Sigmoid colon (tissue), 7 donors: ENCODE measurements at places on chromosomes 2 and 18. TPM values are rescaled to one million over a fixed set of nuclear protein-coding genes. Genes with fewer than 3 reads are reported as not detected.

DNA sequence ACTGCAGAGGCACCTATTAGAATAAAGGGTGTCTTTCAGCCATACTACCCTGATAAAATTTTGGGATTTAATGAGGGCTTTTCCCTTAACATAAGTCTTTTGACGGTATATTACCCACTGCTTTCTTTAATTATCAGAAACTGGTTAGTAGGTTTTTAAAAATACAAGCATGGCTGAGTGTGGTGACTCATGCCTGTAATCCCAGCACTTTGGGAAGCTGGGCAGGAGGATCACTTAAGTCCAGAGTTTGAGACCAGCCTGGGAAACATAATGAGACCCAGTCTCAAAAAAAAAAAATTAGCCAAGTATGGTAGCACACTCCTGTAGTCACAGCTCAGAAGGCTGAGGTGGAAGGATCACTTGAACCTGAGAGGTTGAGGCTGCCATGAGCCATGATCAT lies 16.1 kb downstream of the CPSF3 start:
- no peaks in the 10 kb centered on the region for H3K27me3 ChIP-seq
- H3K4me3 ChIP-seq = no peak overlapping the region
- no peak for DNase-seq
- H3K27ac ChIP-seq = no peak overlapping the region
- no peaks in the 10 kb centered on the region for H3K4me1 ChIP-seq
- H3K36me3 ChIP-seq = peaks cover 89% of the 10 kb centered on the region

DNA sequence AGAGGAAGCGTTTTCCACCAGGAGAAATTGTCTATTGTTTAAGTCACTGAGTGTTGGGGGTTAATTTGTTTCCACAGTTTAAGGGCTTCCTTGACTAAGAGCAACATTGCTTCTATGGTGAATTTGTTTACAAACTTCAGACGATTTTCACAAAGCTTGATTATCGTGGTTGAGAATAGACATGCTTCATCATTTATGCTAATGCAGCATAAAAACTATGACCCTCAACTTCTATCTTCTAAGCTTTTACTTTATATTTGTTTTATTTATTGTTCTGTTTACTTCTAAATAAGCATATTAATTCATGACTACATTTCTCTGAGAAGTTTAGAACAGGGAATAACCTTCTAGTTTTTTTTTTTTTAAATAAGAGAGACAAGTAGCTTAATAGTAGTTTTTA lies 483.5 kb downstream of the LRP1B start:
- no peaks in the 10 kb centered on the region for H3K27me3 ChIP-seq
- DNase-seq = no peak
- H3K27ac ChIP-seq = no peak overlapping the region
- H3K4me3 ChIP-seq = no peak overlapping the region
- no peaks in the 10 kb centered on the region for H3K36me3 ChIP-seq
- H3K4me1 ChIP-seq = no peaks in the 10 kb centered on the region

GRCh38 chr2:219515874-219516629 lies 1.8 kb downstream of the ASIC4 start:
- no peak for DNase-seq
- H3K27ac ChIP-seq = no peak overlapping the region
- H3K4me3 ChIP-seq = no peak overlapping the region

DNA sequence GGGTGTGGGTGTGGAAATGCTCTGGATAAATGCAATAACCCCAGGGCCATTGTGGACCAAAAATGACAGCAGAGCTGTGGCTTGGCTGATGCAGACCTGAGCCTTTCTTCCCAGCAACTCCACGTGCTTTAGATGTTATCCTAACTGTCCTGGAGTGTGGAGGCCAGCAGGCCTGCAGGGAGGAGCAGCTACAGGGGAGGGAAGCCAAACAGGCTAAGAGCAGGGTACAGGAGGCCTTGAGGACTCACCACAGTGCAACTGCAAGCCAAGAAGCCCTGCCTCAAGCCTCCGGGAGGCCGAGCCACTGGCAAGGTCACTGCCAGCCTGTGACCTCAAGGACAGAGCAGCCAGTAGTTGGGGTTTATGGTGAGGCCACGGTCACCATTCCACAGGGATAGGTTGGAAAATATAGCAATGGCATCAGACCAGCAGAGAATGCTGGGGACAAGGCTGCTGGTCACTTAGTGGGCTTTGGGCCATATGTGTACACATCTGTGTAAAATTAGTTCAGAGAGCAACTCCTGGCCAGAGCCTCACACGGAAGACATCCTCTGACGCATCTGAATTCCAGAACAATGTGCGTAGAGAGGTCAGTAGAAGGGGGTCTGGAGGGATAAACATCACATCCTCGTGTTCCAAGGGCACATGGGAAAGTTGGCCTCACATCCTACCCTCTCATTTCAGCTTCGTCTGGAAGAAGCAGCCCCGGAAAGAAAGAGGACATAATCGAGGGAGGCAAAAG lies 76.2 kb upstream of the UPP2 start:
- DNase-seq = no peak
- no peaks in the 10 kb centered on the region for H3K4me1 ChIP-seq
- no peak overlapping the region for H3K4me3 ChIP-seq
- H3K27ac ChIP-seq = no peak overlapping the region

Gene C2orf66
- polyA plus RNA-seq = not detected

Gene SCN1A
- not detected for polyA plus RNA-seq

GRCh38 chr2:105166688-105167087 lies 74.9 kb upstream of the GPR45 start:
- H3K27ac ChIP-seq = no peak overlapping the region
- no peaks in the 10 kb centered on the region for H3K36me3 ChIP-seq
- no peaks in the 10 kb centered on the region for H3K4me1 ChIP-seq
- DNase-seq = no peak
- no peak overlapping the region for H3K4me3 ChIP-seq

Gene CCBE1
- polyA plus RNA-seq = 0.23 TPM

DNA sequence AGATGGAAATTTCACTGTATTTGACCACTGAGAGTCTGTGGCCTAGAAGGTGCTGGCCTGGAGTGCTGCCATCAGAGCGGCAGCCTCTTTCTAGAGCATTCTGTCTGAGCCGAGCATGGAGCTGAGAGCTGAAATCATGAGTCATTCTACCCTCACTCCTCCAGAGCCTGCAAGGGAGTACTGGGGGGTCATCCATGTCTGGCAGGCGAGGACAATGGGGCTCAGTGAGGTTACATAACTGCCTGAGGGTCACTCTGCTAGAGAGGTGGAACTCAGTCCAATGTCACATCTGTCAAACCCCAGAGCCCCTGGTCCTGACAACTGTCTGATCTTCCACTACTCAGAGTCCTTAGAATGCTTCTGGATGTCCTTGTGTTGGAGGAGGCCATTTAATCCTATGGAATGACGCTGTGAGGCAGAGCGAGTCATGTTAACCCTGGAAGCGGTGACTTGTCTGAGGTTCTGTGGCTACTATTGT lies 65.3 kb downstream of the HAUS1 start:
- H3K4me3 ChIP-seq = no peak overlapping the region
- no peak for DNase-seq
- H3K4me1 ChIP-seq = peaks cover 7% of the 10 kb centered on the region
- H3K36me3 ChIP-seq = no peaks in the 10 kb centered on the region
- H3K27ac ChIP-seq = no peak overlapping the region
- H3K27me3 ChIP-seq = no peaks in the 10 kb centered on the region

DNA sequence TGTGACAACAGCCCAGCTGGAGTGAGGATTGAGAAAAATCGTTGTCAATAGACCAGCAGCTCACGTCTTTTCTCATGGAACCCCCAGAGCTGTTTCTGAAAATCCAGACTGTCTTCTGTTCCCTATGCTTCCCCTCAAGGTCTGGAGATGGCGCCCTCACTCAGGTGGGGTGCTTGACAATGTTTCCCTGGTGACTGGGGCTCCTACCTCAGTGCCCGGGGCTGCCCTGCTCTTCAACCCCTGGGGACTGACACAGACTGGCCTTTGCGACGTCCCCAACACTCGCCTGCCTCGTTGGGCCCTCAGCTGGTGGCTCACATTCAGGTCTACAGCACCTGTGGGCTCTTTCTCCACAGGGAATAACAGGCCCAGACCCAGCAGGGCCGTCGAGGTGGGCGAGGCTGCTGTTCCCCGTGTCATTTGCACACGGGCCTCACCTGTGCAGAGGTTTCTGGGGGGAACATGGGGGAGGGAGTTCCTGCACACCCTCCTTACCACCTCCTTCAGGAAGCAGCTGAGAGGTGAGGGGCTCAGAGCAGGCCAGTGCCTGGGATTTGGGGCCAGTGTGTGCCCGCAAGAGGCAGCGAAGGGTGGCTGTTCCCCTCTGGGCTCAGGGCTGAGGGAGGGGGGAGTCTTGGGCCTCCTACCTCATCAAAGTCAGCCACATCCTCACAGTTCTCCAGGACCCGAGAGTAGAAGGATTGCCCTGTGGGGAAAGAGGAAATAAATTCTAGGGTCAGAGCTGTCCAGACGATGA lies 59.3 kb upstream of the OTOF start:
- H3K27me3 ChIP-seq = no peaks in the 10 kb centered on the region
- H3K36me3 ChIP-seq = no peaks in the 10 kb centered on the region
- H3K4me1 ChIP-seq = no peaks in the 10 kb centered on the region
- H3K27ac ChIP-seq = no peak overlapping the region
- H3K4me3 ChIP-seq = no peak overlapping the region
